Lower lobe of right lung (tissue), 2 donors: ENCODE measurements at places on chromosomes 4 and X. TPM values are rescaled to one million over a fixed set of nuclear protein-coding genes. Genes with fewer than 3 reads are reported as not detected.

DNA sequence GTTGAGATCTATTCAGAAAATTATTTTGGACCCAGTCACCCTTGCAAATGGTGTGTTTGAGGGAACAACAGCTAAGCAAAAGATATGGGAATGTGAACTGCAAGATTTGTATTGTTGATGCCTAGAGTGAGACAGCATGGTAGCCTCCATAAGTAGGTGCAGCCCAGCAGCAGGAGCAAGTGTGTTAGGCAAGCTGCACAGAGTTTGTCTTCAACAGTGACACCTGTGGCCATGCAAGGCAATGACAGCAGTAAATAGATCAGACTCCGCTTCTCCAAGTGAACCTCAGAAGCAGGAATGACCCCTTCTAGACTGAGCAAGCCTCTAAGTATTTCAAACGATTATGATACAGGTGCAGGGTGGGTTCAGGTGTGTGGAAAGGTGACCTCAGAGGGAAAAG, 133.4 kb upstream of the MSX1 start:
- DNase-seq = no peak

DNA sequence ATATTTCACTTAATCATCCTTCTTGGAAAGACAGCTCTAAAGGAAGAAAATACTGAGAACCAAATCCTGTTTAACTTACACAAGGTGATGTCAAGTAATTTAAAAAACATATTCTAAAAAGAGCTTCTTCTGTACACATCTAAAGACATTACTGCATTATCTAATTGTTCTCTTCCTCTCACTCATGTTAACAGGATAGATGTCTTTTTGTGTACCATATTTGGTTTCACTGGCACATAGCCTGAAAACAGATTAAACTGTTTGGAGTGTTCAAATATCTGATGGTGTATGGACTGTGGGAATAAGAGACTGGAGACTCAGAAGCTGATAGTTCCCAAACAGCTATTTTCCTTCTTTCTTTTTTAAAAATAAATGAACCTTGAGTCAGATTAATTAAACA, 213.3 kb upstream of the MAB21L2 start:
- no peak for DNase-seq

Gene NALF2
- total RNA-seq = 0.12 TPM

GRCh38 chrX:150664290-150664689, 28.9 kb upstream of the MTMR1 start:
- DNase-seq = peak; percentile 58

GRCh38 chr4:156733582-156733981, 238.0 kb downstream of the PDGFC start:
- DNase-seq = no peak

DNA sequence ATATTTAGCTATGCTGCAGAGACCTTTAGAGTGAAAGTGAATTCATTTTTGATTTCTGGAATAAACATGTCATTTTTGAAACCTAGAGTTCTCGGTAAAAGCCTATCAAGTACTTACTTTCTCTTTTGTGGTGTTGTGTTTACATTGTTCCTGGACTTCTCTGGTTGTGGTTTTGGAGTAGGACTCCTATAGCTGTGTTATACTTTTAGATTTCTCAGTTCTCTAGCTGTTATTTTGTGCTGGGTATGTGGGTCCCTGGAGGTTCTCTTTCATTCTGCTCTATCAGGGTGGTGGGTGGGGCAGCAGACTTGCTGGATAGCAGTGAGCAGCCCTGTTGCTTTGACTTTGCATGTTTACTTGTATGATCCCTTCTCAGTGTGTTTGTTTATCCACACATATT, 25.6 kb upstream of the MSMO1 start:
- DNase-seq = no peak

Gene GPC3
- total RNA-seq = 50.2 TPM

DNA sequence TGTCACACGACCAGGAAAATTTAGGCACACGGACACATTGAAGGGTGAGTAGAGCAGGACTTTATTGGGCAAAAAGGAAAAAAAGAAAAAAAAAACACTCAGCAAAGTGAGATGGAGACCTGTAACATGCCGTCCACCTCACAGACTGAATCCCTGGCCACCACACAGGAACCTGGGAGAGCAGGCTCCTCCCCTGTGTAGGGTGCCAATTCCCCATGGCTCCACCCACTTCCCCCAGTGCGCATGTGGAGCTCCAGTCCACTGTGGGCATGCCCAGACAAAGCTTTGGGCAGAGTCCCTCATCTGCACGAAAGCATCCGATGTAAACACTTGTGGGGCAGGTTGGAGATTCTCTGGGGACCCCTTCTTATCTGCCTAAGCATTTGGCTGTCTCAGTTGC, 23.6 kb upstream of the CBR4 start:
- no peak for DNase-seq

DNA sequence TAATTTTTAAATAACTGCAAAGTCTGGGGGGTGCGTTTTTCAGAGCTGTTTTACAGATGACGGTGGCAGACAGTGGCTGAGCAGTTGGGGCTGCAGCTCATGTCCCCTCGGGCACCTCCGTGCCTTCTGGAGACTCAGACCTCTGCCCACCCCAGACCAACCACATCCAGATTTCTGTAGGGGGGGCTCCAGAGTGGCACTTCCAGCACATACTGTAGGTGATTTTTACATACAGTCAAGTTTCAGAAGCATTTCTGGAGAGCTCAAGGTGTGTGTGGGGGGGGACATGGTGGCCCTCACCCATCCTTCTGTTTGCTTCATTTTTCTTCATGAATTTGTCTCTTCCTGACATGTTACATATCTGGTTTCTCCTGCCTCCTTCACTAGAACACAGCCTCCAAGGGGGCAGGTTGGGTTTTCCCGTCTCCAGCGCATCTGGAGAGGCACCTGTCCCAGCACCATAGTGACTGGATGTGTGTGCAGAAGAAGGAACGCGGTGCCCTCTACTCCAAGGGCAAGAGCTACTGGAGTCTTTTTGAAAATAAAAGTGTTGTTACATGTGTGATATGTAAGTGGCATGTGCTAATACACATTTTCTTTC, 37.5 kb downstream of the TMEM271 start:
- peak; percentile 24 for DNase-seq
